NCI-H510A treated with DMSO at 0.1 percent for 48 hours (cell line): ENCODE measurements at places on chromosomes 12 and 14.

GRCh38 chr14:54773171-54774006, 129.2 kb downstream of the GCH1 start:
- DNase-seq, result peak; percentile 80

DNA sequence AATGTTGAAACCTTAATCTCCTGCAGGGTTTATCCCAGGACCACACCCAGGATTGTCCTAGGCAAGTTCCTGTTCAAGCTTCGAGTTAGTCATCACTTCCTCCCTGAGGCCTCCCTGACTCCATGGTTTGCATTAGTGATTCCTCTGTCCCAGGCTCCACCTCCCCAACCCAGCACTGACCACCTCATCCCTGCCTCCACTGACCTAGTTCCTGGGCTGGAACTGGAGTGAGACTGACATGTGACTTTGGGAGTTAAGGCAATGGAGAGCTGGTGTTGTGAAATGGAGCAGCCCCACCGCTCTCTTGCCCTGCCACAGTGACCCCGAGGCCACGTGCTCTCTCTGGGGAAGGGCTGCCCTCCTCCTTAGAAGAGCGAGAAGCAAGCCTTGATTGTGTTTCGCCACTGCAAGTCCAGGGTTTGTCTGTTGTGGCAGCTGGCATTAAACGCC, 15.8 kb upstream of the DTX1 start:
- no peak for DNase-seq

- DNase-seq, result no peak
Measured at GRCh38 chr12:12387501-12387900, 30.6 kb downstream of the BORCS5 start.

DNA sequence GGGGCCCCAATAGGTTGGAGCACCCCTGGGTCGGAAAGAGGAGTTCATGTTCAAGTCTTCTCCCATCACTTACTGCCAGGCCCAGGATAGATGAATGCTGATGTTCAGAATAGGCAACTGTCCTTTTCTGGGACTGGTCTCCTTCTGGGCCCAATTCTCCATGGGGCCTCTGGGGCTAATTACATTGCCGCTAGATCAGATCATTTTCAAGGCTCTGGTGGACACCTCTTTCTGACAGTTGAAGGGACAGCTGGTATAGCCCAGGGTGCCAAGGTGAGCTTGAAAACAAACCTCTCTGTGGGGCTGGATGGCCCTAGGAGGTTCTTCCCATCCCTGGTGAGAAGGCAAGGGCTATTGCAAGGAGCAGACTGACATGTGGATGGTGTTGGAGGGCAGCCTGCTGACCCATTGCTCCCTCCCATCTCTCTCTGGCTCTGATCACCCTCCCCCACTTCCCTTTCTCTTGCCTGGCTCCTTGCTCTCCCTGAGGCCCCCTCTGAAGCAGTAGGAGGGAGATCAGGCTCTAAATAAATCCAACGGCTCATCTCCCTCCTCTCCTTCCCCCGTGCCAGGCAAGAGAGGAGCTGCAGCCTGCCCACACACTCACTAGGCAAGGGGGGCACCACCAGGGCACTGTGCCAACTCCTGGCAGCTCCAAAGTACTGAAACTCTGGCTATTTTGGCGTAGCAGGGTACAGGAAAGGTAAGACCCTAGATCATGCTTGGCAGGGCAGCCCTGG, 1.9 kb downstream of the CACNB3 start:
- DNase-seq, result no peak

- no peak for DNase-seq
Measured at GRCh38 chr12:2583642-2584401, 210.9 kb upstream of the FKBP4 start.

DNA sequence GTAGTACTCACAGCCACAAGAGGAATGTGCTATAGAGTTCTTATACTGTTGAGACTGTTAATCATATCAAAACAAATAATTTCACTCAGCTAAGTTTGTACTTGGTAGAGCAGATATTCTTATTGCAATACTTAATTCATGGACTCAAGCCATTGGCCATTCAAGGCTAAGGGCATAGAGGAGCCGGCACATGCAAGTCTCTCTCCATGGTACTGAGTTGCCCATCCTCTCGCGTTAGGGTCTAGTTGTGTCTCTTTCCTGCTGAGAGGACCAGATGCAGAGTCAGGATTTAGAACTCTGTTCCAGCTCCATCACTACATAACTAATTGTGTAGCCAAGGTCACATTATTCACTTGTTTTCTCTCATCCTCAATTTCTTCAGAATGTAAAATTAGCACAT, 14.4 kb upstream of the TUNAR start:
- DNase-seq, result no peak

DNA sequence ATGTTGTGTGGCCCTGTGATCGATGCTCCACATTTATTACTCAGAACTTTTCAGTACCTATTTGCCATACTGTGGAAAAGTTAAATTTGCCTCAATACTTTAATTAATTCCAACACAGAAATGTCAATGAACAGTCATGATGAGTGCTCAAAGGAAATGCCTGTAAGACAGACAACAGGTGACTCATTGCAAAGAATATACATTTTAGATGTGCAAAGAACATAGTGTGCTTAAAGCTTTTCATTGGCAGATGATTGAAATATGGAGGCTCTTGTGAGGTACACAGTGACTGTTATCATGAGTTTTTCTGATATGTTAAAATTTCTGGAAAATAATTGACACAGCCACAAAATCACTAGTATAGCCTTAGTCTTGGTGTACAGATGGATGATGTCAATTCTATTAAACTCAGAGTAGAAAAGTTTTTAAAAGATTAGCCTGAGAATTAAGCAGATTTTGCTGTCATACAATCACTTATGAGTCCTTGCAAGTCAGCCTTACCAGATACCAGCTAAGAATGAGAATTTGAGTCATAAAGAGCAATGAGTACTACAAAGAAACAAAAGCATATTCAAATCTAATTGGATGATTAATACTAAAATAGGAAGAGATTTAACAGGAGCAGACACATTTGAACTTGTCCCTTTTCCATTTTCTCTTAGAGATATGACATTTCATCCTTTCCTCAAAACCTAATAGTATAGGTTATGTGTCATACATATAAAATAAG, 544.1 kb downstream of the KCNH5 start:
- no peak for DNase-seq

GRCh38 chr12:49109641-49110463, 795 bp downstream of the LMBR1L start:
- DNase-seq, result peak; percentile 42

DNA sequence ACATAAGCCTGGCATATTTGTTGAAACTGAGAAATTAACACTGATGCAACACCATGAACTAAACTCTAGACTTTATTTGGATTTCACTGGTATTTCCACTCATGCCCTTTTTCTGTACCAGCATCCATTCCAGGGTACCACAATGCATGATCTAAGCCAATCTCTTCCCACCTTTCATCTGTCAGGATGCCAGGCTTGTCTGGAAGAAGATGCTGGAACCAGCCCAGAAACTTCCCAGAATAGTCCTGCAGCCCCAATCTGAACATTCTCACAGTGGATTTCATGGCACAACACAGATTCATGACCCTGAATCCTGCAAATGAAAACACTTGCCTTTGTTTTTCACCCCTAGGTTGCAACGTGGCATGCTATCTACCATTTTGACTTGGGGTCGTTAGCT, 189.3 kb upstream of the LHX5 start:
- no peak for DNase-seq

DNA sequence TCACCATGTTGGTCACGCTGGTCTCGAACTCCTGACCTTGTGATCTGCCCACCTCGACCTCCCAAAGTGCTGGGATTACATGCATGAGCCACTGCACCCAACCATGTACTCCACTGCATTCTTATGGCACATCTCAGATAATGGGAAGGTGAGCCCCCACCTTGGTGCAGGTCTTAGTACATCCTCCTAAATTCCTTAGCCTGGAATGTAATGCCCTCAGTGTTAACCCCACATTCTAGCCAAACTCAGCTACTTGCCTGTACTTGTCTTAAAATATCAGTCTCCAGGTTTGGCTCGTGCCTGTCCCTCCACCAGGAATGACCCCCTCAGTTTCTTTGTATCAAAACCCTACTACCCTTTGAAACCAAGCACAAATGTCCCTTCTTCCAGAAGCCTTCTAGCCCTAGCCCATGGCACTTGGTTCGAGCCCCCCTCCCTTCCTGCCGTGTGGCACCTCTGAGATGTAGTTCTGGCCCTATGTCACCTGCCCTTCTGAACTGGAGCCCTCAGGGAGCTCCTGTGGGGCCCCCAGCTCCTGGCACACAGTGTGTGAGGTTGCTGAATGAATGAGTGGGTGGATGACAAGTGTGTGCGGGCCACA, 8.4 kb downstream of the KCNH3 start:
- DNase-seq, result no peak

- no peak for DNase-seq
Measured at GRCh38 chr12:46450279-46450748, 77.7 kb upstream of the SLC38A2 start.

- no peak for DNase-seq
Measured at GRCh38 chr14:70442750-70443149, 9.2 kb upstream of the ADAM21 start.

DNA sequence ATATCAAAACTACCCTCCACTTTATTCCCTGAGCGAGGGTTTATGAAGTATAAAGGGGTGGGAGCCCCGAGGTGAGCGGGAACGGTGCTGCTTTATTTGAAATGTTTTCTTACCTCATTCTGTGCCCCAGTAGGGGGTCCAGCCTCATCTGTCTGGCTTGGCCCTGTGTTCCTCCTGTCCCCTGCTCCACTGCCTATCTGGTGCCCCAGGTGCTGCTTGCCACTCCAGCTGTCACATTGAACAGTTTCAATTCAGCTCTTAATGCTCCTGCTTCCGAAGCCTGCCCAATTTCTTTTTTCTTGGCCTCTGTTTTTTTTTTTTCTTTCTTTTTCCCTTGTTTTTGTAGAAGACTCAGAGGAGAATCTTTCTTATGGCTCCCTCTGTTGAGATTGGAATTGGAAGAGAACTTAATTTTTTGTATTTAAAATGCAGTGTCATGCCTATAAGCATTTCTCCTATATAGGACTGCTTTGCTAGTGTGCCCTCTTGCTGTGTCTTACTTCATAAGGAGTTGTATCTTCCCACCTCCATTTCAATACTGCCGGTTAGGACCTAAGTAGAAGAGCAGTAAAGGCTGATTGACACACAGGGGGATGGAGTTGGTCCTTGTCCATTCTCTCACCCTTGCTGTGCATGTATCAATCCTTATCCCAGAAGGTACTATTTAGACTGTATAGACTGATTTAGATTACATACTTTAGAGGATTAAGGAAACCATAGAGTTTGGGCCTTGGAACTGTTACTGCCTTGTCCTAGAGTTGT, 2.3 kb downstream of the ATXN7L3B start:
- no peak for DNase-seq

- DNase-seq, result no peak
Measured at GRCh38 chr14:68657300-68658028, 135.4 kb downstream of the ZFP36L1 start.

DNA sequence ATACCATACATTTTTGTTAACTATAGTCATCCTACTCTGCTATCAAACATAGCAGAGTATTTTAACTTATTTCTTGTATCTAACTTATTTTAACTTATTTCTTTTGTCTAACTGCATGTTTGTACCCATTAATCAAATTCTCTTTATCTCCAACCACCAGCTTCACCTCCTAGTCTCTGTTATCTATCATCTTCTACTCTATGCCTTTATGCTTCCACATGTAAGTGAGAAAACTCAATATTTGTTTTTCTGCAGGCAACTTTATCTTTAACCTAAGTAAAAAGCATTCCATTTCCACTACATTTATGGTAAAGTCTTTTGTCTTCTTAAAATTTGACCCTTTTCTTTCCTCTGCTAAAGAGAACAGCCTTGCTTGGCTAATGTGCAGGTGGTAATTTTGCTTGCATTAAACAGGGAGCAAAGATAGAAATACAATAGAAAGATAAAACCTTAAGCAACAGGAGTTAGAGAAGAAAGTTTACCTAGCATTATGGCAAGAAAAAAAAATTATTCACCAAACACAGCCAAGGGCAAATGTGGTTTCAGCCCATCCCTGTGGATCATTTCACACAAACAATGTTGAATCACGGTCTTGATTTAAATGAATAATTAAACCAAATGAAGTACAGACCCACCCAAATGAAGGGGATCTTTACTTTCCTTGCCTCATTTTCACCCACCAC, 110.9 kb upstream of the TSPAN8 start:
- DNase-seq, result no peak

- DNase-seq, result no peak
Measured at GRCh38 chr12:22667122-22667521, 42.2 kb downstream of the ETNK1 start.

- peak; percentile 44 for DNase-seq
Measured at GRCh38 chr12:42332301-42333285, 6.6 kb downstream of the PPHLN1 start.

DNA sequence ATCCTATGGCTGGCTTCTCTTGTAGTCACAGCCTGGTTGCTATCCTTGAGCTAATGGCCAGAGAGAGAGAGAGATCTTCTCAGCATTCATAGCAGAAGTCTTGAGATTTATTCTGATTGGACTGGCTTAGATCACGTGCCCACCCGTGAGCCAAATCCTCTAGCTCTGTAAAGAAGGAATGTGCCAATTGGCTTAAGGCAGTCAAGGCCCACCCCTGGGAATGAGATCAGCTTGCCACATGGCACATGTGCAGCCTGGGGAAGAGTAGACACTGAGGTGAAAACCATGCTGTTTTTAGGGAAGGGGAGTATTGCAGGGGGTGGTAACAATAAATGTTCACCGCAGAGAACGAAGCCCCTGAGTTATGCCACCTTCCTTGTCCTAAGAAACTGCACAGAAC, 36.3 kb downstream of the PLEKHG7 start:
- no peak for DNase-seq

DNA sequence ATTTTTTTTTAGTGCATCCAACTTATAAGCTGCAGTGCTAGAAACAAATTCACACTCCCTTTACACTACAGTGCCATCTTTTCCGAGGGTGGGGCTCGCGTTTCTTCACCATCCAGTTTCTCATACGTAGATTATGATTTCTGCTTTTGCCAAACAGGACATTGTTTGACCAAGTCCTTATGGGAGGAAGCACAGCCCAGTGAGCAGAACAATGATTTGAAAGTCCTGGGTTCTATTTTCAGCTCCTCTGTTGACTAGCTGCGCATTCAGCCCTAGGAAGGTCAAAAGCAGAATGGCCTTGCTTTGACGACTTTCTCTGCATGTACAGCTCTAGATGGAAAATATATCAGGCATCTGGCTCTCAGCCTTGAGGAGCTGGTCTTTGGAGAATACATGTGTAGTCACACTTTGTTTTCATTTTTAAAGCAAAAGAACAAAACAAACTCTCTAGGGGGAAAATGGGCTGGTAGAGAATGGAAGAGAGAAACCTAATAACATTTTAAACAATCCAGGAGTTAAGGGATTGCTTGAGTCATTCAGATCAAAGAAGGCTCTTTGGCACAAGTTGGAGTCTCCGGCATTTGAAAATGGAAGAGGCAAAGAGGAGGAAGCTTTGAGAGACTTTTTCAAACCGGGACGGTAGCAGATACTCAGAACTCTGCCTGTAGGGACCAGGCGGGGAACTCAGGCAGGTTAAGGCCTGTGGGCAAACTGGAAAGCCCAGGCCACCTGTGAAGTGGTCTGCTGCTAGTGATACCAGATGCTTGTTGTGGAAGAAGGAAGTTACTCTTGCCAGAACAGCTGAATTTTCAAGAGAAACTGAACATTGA, 257.3 kb upstream of the PLEKHG7 start:
- DNase-seq, result no peak
